Kidney (tissue), 22 donors: ENCODE measurements at places on chromosomes 13 and 19. TPM values are rescaled to one million over a fixed set of nuclear protein-coding genes. Genes with fewer than 3 reads are reported as not detected.

The FAM216B gene
- total RNA-seq: 0.09 TPM

The ZNF600 gene
- 9.4 TPM for total RNA-seq

The ZNF442 gene
- total RNA-seq: 9.1 TPM

The SACS gene
- total RNA-seq: 12.5 TPM

The AZU1 gene
- 0.50 TPM for total RNA-seq

The PCDH8 gene
- not detected for total RNA-seq

The RNF225 gene
- 0.25 TPM for total RNA-seq

The ZNF20 gene
- total RNA-seq: 7.3 TPM

The SMIM44 gene
- not detected for total RNA-seq

The NKPD1 gene
- total RNA-seq: 0.09 TPM
